NCI-H1436 (cell line): ENCODE measurements at places on chromosomes 11 and 22.

DNA sequence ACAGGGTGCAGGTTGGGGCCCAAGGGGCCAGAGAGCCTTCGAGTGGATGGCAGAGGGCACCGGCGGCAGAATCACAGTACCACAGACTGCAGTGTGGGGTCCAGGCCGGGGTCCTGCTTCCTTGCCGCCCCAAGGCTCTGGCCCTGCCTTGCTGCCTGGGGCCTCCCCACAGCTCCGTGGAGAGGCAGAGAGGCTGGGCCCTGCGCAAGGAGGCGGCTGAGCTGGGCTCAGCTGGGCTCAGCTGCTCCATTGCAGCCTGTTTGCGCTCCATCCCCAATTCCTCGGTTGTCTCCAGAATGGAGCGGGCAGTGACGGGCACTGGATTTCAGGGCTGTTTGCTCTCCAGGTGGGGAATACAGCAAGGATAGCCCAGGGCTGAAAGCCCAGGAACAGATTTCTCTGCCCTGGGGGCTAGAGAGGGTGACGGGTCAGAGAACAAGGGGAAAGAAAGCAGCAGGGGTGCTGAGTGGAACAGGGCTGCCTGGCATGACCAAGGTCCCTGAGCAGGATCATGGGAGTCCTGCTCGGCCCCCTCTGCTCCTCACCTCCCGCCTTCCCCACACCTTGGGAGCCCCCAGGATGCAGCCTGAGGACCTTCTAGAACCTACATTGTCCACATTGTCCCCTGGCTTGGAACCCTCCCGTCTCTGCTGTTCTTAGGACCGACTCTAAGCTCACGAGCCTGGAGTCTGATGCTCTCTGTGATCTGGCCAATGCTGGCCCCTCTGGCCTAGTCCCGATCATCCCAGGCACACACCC lies 18.9 kb downstream of the MRGPRG start:
- no peak for DNase-seq

DNA sequence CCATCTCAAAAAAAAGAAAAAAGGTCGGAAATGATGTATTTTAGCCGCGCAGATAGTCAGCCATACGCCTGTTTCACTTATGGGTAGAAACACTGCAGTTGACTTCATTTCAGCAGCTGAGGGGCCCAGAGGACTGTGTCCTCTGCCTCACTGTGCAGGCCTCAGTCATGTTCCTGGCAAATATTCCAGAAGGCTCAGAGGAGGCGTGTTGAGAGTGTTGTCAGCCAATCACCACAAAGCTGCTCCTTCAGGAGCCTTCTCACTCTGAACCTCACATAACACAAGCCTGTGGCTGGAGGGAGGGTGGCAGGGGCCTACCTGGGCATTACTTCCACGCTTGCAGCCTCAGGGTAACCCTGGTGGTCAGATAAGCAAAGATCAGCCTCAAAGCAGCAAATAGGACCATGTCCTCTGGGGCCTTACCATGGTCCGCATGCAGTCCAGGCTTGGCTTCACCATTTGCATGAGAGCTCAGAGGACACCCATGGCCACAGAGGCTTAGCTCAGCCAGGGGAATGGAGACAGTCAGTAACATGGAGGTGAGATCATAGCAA lies 17.3 kb upstream of the TREH start:
- DNase-seq = no peak

GRCh38 chr22:29727131-29727523 lies 7.3 kb downstream of the CABP7 start:
- peak; percentile 21 for DNase-seq

GRCh38 chr11:59667812-59668187 lies 1.0 kb downstream of the PATL1 start:
- DNase-seq = no peak

DNA sequence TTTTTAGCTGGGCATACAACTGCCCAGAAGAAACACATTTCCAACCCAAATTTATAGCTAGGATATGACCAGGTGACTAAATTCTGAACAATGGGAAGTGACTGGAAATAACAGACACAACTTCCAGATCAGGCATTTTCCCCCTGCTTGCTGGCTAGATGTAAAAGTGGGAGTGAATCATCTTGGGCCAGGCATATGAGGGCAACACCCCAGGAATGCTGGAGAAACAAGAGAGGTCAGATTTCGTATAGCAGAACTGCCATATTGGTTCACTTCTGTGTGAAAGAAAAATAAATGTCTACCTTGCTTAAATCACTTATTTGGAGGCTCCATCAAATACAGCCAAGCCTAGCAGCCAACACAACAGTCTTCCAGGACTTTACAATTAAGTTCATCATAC lies 7.4 kb downstream of the ATL3 start:
- DNase-seq = no peak

- no peak for DNase-seq
Measured at GRCh38 chr11:47104261-47104950, 72.3 kb downstream of the ARFGAP2 start.
